ENCODE measurements at places on chromosomes 11 and 22.
A peak's percentile ranks its signal among the peaks of the same experiment; 100 is the strongest.

- no peak for DNase-seq
These were observed 23.6 kb upstream of the FJX1 start for GRCh38 chr11:35594680-35595079.

DNA sequence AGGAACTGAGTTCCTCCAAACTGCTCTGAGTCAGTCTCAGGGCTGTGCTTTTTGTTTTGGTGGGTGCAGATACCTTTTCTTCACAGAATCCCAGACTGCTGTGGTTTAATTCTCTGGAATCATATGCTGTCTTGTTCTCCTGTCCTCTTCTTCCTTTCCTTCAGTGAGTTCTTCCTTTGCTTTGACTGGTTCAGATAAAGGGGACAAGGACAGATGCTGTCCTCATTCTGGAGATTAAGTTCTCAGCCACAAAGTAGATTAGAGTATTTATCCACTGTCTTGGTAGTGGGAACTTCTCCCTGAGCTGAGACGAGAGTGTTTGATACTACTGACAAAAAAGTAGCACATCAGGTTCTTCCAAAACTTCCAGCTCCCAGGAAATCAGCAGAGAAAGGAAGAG lies 13.3 kb downstream of the ZDHHC5 start:
- DNase-seq, result no peak

- peak; percentile 45 for DNase-seq
These were observed 9.9 kb upstream of the IGLL5 start for GRCh38 chr22:22877523-22878210.

- DNase-seq, result peak; percentile 37
These were observed 46.4 kb downstream of the TPBGL start for GRCh38 chr11:75286826-75287465.

DNA sequence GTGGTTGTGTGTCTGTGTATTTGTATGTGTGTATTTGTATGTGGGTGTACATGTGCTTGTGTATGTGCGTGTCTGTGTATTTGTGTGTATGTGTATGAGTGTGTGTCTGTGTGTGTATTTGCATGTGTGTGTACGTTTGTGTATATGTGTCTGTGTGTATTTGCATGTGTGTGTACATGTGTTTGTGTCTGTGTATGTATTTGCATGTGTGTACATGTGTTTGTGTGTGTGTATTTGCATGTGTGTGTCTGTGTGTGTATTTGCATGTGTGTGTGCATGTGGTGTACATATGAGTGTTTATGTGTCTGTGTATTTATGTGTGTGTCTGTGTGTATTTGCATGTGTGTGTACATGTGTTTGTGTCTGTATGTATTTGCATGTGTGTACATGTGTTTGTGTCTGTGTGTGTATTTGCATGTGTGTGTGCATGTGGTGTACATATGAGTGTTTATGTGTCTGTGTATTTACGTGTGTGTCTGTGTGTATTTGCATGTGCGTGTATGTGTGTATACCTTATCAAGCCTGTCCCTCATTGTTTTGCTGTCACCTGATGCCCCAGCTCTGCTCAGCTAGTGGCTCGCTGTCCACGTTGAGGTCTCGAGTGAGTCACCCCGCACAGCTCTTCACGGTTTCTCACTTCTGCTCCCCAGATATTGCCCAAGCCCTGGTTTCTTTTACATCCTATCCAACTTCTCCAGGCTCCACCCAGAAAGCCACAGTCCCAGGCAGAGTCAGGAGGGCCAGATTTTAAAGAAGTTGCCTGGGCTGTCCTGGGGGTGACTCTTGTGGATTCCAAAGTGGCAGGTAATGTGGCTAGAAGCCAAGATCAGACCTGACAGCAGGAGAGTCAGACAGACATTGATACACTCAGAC lies 15.2 kb downstream of the MB start:
- DNase-seq, result peak; percentile 72

DNA sequence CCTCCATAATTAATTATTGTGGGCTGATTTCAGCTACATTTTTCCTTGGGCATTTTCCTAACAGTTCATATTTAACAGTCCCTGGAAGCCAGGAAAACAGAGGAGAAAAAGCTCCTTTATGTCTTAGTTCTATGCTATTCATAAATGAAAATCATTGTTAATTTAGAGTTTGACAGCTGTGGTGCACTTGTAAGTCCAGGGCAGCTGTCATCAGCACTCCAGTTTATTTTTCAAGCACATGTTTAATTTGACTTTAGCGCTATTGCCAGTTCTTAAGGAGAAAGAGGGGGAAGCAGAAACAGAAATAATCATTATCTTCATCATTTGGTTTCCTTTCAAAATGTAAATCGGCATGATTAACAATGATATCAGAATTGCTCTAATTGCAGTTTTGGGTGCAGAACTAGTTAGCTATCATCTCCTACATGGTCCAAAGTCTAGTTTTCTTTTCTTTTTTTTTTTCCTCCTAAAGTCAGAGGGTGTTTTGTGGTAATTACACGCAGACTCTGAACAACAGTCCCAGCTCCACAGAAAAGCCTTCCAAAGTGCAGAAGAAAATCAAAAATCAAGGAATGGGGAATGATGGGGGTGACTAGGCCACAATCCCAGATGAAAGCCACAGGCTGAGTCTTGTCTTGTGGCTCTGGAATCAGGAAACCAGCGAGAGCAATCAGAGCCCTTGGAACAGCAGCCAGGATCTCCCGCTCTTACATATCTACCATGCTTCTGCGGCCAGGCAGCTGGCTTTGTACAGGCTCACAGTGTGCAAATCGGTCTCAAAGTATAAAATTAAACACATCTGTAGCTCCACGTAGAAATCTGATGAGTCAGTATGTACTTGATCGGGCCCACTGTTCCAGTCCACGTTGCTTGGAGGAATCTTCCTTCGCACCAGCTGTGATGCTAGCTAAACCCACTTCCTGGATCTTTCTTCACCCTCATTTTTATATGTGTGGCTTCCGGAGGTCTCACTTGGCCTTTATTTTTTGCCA lies 91.9 kb downstream of the SPON1 start:
- no peak for DNase-seq

- no peak for DNase-seq
These were observed 24.1 kb upstream of the TSKU start for GRCh38 chr11:76759092-76759491.

DNA sequence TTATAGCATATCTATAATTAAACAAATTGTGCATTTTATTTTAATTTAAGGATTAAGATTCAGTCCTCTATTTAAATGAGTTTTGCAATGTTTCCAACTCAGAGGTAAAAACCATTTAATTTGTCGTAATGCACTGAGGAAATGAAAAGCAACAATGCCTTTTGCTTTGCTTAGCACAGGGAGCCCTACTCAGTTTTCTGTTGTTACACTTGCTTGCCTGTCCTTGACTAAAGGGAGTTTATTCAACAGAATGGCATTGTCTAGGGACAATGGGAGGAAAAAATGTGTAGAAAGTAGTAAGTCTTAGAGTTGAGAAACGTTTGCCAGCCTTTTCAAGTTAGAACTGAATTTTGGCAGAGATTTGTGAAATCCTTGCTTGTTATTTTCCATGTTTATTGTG lies 734.2 kb upstream of the ANO3 start:
- DNase-seq, result no peak

GRCh38 chr11:104759464-104759863 lies 138.8 kb downstream of the CASP12 start:
- no peak for DNase-seq

DNA sequence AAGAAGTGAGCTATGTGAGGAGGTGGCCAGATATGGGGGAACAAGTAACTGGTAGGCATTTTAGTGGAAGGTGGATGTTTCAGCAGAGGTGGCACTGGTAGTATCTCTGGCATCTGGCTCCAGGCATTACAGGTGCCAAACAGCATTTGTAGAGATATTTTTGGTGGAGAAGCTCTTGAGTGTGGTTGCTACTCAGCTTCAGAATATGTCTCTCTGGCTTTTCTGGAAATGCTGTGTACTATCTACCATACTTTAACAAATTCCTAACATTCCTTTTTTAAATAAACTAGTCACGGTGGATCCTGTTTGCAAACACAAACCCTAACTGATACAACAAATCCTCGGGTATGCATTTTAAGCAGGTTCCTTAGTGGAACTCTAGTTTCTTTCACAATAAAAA lies 128.0 kb downstream of the BARX2 start:
- no peak for DNase-seq

DNA sequence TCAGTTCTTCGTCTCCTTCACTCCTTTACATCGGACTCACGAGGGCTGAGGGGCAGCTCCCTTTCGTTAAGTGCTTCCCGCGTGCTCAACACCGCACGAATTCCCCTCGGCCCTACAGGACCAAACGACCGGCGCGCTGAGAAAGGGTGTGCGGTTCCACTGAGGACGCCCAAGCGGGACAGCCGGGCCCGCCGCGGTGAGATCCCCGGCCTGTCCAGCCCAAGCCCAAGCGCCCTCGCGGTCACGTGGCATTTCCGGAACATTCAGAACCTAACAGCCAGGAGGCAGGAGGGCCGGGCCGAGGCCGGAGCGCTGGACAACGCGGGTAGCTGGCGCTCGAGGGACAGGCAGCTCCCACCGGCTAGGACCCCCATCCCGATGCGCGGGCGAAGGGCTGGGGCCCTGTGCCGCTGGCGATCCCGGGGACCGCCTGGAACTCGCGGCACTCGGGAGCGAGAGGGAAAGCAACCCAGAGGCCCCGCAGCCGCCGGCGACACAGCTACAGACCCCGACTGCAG lies 737 bp upstream of the STIP1 start:
- peak; percentile 84 for DNase-seq

GRCh38 chr22:39306456-39307361 lies 12.7 kb downstream of the RPL3 start:
- no peak for DNase-seq

DNA sequence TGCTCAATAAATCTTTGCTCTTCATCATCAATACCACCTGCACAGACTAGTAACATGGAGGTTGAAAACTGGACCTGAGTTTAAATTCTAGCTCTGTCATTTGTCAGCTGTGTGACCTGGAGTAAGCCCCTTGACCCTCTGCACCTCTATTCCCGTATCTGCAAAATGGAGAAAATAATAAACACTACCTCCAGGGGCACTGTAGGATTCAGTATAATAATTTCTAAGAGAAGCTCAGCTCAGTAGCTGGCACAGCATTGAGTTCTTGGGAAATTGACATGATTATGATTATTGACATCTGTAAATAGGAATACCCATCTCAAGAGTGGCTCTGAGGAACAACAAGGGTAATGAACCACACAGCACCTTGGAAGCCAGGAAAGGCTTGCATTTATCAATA lies 78.4 kb downstream of the MN1 start:
- no peak for DNase-seq

DNA sequence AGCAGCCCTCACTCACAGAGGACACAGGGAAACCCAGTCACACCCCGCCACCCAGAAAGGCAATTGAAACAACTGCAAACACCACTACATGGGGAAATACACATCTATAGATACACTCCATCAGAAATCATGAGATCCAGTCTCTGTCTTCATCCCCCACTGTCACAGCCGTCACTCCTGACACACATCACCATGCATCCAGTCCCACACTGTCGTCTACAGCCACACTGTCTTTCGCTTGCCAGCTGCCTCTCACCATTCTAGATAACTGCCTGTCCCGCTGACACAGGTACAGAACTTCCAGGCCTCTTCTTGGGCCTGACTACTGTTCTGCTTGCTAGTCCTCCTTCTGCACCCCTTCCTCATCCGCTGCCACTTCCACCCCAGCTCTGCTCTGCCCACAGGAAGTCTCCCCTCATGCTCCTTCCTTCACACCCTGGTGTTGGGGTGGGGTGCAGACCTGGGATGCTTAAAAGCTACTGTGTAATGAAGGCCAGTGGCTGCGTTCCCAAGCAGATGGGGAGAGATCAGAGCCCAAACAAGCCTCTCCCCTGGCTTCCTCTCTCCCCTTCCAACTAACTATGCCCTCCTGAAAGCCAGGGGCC lies 42.6 kb downstream of the SLC22A12 start:
- DNase-seq, result no peak

GRCh38 chr22:22519591-22519990 lies 479 bp downstream of the ZNF280A start:
- no peak for DNase-seq

- no peak for DNase-seq
These were observed 8.7 kb downstream of the ZMAT5 start for GRCh38 chr22:29758068-29758622.

- no peak for DNase-seq
These were observed 20.1 kb upstream of the MCHR1 start for GRCh38 chr22:40659166-40659565.

All from IMR-90 (cell line).